ENCODE measurements at places on chromosomes 7 and 10.

GRCh38 chr7:12800486-12800885 lies 113.1 kb downstream of the ARL4A start:
- DNase-seq: no peak

- no peak for DNase-seq
Measured at GRCh38 chr7:41504214-41504980, 198.5 kb downstream of the INHBA start.

DNA sequence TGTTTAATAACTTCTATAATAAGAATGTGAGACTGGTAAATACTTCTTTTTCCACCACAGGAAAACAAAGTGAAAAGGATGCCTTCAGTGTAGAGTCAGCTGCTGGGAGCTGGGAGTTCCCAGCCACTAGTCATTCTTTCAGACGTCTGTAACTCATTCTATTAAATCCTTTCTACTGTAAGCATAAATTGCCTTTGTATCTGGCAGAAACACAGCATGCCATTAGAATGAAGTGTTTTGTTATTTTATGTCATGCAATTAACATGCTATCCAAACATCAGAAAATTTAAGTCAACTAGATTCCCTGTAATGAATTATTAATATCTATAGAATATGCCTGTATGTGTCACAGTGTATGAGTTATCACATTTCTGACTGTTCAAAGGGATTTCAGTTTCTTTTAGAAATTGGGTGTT lies 14.3 kb downstream of the BPGM start:
- no peak for DNase-seq

GRCh38 chr10:113569576-113569975 lies 16.7 kb downstream of the HABP2 start:
- no peak for DNase-seq

GRCh38 chr10:37488792-37489657 lies 363.6 kb downstream of the ANKRD30A start:
- DNase-seq: no peak

- no peak for DNase-seq
Measured at GRCh38 chr10:13651969-13652720, 65.4 kb downstream of the PRPF18 start.

DNA sequence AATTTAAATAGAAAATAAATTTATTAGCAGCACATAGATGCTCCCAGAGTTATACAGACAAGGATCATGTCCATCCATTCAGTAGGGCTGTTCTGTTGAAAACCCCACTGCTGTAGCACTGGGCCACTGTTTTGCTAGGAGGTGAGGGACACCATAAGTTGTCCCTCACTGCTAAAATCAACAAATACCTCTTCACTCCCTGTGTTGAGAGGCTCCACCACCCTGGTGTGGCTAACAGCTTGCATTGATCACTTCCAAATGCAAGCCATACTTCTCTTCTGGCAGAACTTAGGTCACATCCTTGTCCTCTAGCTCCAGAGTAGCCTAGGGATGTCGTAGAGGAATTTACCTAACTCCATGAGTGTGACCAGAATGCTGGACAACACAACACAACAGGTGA lies 55.4 kb downstream of the MDFIC start:
- no peak for DNase-seq

GRCh38 chr7:70694434-70694970 lies 437.4 kb upstream of the GALNT17 start:
- DNase-seq: peak; percentile 13

- DNase-seq: no peak
Measured at GRCh38 chr7:21103426-21104123, 316.9 kb upstream of the SP8 start.
